ENCODE measurements at places on chromosomes 4 and X.
A peak's percentile ranks its signal among the peaks of the same experiment; 100 is the strongest.

DNA sequence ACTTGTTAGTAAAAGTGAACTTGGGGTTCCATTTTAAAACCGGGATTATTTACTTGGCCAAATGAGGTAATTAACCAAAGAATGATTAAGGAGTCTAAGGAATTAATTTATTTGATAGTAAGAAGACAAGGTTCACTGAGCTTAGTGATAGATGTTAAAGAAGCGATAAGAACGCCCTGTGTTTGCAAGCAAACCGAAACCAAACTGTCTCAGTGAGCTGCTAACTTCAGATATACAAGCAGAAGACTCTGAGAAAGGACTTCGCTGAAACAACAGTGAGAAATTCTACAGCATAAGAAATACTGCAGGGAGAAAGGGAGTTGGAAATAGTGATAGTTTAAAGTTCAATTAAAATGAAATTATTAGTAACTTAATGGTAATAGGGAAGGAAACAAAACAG is 37.6 kb upstream of the SHISA3 start:
- no peak for DNase-seq

- DNase-seq, result peak; percentile 11
These were observed 140.3 kb upstream of the CXCL13 start for GRCh38 chr4:77465271-77465670.

DNA sequence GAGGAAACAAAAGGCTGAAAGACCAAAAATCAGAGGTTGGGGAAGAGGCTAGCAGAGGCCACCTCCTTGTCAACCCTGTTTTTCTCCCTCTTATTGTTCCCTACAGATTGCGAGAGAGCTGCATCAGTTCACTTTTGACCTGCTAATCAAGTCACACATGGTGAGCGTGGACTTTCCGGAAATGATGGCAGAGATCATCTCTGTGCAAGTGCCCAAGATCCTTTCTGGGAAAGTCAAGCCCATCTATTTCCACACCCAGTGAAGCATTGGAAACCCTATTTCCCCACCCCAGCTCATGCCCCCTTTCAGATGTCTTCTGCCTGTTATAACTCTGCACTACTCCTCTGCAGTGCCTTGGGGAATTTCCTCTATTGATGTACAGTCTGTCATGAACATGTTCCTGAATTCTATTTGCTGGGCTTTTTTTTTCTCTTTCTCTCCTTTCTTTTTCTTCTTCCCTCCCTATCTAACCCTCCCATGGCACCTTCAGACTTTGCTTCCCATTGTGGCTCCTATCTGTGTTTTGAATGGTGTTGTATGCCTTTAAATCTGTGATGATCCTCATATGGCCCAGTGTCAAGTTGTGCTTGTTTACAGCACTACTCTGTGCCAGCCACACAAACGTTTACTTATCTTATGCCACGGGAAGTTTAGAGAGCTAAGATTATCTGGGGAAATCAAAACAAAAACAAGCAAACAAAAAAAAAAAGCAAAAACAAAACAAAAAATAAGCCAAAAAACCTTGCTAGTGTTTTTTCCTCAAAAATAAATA is 179.9 kb downstream of the AR start:
- no peak for DNase-seq

DNA sequence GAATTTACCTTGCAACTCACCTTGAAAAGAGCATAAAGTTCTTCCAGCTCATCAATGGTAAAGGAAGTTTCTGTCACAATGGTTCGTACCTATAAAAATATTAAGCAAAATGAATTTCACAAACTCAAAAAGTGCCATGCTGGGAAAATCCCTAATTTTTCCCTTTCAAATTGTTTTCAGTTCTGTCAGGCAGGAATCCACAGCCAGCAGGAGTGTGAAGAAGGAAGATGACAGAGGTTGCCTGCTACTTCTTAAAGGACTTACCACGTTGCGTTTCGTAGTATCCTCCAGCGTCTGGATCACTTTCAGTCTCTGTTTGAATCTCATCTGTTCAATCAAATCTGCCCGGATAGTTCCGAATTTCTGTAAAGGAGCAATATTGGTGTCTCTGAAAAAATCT is 70.3 kb upstream of the UCP1 start:
- no peak for DNase-seq

- no peak for DNase-seq
These were observed 307.8 kb upstream of the GIMD1 start for GRCh38 chr4:106676173-106676921.

DNA sequence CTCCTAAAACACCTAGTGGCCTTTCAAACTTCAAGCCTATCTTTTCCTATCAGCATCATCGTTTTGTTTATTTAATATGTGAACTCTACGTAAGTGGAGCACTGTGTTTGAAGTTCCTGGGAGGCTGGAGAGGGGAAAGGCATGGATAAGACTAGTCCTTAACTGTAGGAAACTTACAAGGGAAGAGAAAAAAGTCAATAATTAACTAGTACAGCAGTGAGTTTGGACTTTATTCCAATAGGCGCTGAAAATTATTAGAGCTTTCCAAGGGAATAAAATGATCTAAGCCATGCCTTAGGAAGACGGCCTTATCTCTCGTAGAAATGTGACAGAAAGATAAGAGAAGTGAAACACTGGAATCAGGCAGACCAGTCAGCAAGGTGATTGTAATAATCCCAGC is 55.3 kb downstream of the AMOT start:
- no peak for DNase-seq

DNA sequence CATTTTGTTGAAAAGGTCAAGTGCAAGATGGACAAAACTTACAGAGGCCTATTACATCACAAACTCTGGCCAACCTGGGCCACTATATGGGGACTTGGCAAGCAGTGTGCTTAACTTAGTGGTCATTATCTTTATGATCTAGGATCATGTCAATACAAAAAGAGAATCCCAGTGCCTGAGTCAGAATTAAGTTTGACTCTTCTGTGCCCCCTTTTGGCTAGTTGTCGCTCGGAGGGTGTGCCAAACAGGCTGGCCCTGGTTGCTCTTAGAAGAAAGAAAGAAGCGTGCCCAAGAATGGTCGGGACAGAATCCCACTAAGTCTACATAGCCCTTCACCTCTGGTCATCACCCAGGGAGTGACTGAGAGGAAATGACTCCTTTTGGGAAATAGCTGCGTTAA is 100.1 kb downstream of the EIF4E start:
- peak; percentile 18 for DNase-seq

- DNase-seq, result no peak
These were observed 109.3 kb downstream of the MGST2 start for GRCh38 chr4:139774759-139775487.

DNA sequence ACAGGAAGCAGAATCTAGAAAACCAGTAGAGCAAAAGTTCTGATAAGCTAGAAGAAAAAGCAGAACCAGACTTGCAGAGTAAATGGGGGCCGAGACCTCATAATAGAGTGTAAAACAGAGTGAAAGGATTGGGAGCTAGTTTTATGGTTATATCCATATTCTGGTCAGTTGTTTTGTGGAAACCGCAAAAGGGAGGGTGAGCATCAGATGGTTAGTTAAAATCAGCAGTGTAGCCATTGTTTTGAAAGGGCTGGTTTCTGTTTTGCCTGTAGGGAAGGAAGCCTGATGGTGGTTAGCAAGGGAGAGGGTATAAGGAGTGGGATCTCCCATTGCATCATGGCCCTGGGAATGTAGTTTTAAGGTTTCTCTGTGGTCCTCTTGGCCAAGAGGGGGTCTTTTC is 17.2 kb upstream of the CCNI start:
- no peak for DNase-seq

GRCh38 chr4:14934704-14935390 is 67.4 kb upstream of the CPEB2 start:
- no peak for DNase-seq

- DNase-seq, result no peak
These were observed 32.0 kb upstream of the HPGD start for GRCh38 chr4:174554231-174554728.

GRCh38 chr4:164508771-164509170 is 245.2 kb upstream of the SMIM31 start:
- no peak for DNase-seq

- DNase-seq, result no peak
These were observed 419.5 kb upstream of the ATOH1 start for GRCh38 chr4:93409035-93409434.

- DNase-seq, result no peak
These were observed 841.6 kb upstream of the FRG1 start for GRCh38 chr4:189098932-189099696.

GRCh38 chrX:40030205-40030604 is 67.6 kb downstream of the BCOR start:
- DNase-seq, result no peak

DNA sequence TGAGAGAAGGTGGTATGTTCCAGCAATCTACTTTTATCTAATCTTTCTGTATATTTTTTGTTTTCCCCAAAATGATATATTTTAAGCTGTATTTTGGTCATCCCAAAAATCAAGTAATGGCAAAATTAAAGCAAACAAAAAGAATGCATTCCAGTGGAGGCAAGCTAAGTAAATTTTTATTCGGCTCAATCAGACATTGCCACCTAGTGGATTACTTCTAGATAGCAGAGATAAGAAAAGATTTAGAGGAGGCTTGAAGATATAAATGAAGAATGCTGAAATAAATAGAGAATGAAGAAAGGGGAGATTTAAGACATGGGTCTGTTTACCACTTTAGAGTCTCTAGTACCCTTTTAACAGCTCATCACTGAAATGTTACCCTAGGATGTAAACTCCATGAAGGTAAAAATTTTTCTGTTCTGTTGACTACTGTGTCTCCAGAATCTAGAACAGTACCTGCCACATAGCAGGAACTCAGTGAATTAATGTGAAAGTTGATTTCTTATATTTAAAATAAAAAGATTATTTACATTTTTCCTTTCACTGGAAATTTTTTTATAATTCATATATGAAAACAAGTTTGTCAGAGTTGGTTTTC is 110.9 kb upstream of the ANK2 start:
- no peak for DNase-seq

DNA sequence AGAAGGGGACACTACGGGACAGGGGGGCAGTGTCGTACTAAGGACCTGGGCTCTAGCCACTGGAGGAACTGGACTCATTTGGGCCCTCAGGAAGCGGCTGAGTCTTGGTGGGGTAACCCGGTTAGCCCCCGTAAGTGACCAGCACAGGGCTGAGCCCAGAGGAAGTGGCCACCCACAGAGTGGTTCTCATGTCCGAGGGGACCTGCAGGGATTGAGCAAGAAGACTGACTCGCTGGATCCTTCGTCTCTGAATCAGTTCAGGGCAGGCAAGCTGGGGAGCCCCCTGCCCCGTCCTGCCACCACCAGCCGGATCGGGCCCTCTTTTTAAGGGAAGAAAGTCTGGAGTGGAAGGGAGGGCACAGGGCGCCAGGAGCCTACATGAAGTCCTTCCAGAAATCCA is 719 bp upstream of the BGN start:
- DNase-seq, result no peak

DNA sequence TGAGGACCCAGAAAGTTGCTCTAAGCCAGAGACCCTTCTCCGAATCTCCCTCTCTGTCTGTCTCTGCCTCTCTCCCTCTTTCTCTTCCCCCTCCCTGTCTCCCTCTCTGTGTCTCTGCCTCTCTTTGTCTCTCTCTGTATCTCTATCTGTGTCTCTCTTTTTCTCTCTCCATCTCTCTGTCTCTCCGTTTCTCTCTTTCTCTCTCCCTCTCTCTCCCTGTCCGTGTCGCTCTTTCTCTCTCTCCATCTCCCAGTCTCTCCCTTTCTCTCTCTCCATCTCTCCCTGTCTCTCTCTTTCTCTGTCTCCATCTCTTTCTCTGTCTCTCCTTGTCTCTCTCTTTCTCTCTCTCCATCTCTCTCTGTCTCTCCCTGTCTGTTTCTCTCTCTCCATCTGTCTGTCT is 2.6 kb upstream of the SHOX start:
- DNase-seq, result no peak

GRCh38 chrX:111467896-111468295 is 43.5 kb upstream of the SERTM2 start:
- no peak for DNase-seq

GRCh38 chr4:183986971-183987946 is 82.2 kb downstream of the STOX2 start:
- DNase-seq, result no peak

- no peak for DNase-seq
These were observed 230.4 kb downstream of the CRLF2 start for GRCh38 chrX:981791-982626.

DNA sequence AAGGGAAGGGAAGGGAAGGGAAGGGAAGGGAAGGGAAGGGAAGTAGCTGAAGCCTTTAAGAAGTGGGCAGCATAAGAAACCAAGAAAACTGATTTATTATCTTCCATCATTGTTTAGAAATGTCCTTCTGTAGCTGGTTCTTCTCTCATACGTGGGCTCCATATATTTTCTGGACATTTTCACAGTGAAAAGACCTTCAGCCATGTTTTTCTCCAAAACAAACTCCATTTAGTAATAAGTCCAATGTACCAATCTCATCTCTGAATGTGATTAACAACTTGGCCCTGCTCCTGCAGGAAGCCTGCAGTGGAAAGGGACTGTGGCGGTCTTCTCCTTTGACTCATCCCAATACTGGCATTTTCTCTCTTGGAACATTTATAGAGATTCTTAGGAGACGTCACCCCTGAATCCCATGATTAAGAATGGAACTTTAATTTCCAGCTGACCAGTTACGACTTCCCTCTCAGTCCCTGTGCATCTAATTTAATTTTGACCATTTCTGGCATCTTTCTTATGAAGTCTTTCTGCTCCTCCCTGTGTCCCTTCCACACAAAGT is 96.6 kb upstream of the GUCY1A1 start:
- no peak for DNase-seq

DNA sequence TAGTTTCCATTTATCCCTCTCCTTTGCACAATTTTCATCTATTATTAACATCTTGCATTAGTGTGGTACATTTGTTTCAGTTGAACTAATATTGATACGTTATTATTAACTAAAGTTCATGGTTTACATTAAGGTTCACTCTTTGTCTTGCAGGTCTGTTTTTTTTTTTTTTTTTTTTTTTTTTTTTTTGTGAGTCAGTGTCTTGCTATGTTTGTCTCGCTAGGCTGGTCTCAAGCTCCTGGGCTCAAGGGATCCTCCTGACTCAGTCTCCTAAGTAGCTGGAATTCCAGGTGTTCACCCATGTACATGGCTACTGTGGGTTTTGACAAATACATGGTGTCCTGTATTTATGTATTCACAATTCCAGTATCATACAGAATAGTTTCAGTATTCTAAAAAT is 6.8 kb downstream of the TBC1D19 start:
- DNase-seq, result no peak

DNA sequence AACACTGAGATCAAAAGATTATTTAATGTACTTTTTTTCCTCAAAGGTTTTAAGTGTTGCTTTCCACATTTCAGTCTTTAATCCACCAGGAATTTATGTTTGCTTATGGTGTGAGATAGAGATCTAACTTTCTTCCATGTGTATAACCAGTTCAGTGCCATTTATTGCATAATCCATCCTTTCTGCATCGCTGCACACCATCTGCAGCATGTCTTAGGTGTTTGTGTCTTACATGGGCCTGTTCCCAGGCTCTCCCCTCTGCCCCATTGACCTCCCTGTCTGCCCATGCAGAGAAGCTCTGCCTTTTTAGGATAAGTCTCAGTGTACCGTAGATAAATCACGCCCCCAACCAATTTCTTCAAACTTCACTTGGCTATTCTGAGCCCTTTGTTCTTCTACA is 30.3 kb downstream of the NSDHL start:
- DNase-seq, result no peak

Measured in activated T-cell treated with anti-CD3 and anti-CD28 coated beads for 24 hours (primary cell).